Transverse colon (tissue), 4 donors: ENCODE measurements at places on chromosomes 12 and 14. TPM values are rescaled to one million over a fixed set of nuclear protein-coding genes. Genes with fewer than 3 reads are reported as not detected.
A peak's percentile ranks its signal among the peaks of the same experiment; 100 is the strongest.

- H3K27me3 ChIP-seq: no peaks in the 10 kb centered on the region
- no peak overlapping the region for H3K27ac ChIP-seq
- H3K36me3 ChIP-seq: no peaks in the 10 kb centered on the region
- no peak overlapping the region for H3K4me3 ChIP-seq
- DNase-seq: no peak
Observed at GRCh38 chr12:3644104-3644503, 108.8 kb downstream of the CRACR2A start.

GRCh38 chr12:47382305-47382704, 302.5 kb upstream of the AMIGO2 start:
- peaks cover 12% of the 10 kb centered on the region for H3K4me1 ChIP-seq
- no peak for DNase-seq
- H3K4me3 ChIP-seq: no peak overlapping the region
- no peaks in the 10 kb centered on the region for H3K36me3 ChIP-seq
- no peak overlapping the region for H3K27ac ChIP-seq

OVCH1 gene
- not detected for total RNA-seq

GRCh38 chr14:89856871-89857345, 97.6 kb downstream of the EFCAB11 start:
- no peak overlapping the region for H3K27ac ChIP-seq
- no peak overlapping the region for H3K4me3 ChIP-seq
- peaks cover 4% of the 10 kb centered on the region for H3K4me1 ChIP-seq
- no peaks in the 10 kb centered on the region for H3K27me3 ChIP-seq
- H3K36me3 ChIP-seq: no peaks in the 10 kb centered on the region
- DNase-seq: no peak

GRCh38 chr12:54370171-54370730, 6.0 kb upstream of the GPR84 start:
- peak overlapping the region; percentile 49 for H3K4me3 ChIP-seq
- H3K4me1 ChIP-seq: no peaks in the 10 kb centered on the region
- H3K36me3 ChIP-seq: no peaks in the 10 kb centered on the region
- peak; percentile 79 for DNase-seq
- H3K27me3 ChIP-seq: no peaks in the 10 kb centered on the region
- peak overlapping the region; percentile 39 for H3K27ac ChIP-seq

GRCh38 chr14:37232907-37233481, 35.3 kb downstream of the MIPOL1 start:
- no peak overlapping the region for H3K4me3 ChIP-seq
- DNase-seq: no peak
- H3K27me3 ChIP-seq: no peaks in the 10 kb centered on the region
- no peaks in the 10 kb centered on the region for H3K4me1 ChIP-seq

- peaks cover 13% of the 10 kb centered on the region for H3K27me3 ChIP-seq
- H3K4me3 ChIP-seq: no peak overlapping the region
- no peaks in the 10 kb centered on the region for H3K36me3 ChIP-seq
- no peak overlapping the region for H3K27ac ChIP-seq
- DNase-seq: no peak
Observed at GRCh38 chr14:104942586-104942985, 17.9 kb downstream of the PLD4 start.

DNA sequence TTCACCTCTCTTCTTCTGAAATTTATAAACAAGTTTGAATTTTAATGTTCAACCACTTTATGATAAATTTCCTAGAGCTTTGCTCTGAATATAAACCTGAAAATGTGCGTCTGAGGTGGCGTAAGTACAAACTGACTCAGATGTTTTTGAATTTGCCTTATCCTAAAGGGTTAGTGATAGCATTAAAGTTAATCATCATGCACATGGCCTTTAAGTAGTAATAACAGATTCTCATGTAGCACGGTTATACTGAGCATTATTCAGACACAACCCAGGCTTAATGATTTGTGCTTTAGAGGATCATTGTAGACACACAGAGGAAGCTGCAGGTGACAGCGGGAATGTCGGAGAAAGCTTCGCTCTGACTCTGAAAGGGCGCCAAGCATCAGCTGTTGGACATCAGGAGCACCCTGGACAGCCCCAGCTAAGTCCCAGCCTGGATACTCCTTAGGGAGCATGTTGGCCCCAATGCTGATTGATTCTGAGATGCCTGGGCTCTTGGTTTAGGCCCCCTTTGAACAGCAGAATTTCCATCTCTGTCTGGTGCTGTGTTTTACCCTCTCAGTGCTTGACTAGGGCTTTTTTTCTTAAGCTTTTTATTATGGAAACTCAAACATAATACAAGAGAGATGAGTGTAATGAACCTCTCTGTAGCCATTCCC, 91.1 kb downstream of the PLXNC1 start:
- no peaks in the 10 kb centered on the region for H3K36me3 ChIP-seq
- no peak overlapping the region for H3K27ac ChIP-seq
- H3K27me3 ChIP-seq: no peaks in the 10 kb centered on the region

DNA sequence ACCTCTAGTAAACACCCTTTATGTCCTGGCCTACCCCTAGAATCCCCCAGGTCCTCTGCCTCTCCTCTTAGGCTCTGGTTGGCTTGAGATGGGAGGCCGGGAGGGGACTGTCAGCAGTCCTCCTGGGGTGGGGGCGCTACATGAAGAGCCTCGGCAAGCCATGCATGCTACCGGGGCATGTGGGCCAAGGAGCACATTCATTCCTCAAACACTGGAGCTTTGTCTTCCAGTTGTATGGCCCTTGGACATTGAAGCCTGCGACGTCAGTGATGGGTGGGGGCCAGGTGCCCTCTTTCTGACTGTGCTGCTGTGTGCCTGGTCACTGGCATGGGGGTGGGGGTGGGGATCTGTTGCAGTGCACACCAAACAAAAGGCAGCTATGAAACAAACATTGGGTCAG, 15.8 kb upstream of the CELA1 start:
- DNase-seq: no peak
- no peak overlapping the region for H3K4me3 ChIP-seq
- no peaks in the 10 kb centered on the region for H3K36me3 ChIP-seq
- H3K27me3 ChIP-seq: no peaks in the 10 kb centered on the region
- no peaks in the 10 kb centered on the region for H3K4me1 ChIP-seq

KRT72 gene
- total RNA-seq: not detected

ANKS1B gene
- not detected for total RNA-seq

VRK1 gene
- 13.7 TPM for total RNA-seq

DNA sequence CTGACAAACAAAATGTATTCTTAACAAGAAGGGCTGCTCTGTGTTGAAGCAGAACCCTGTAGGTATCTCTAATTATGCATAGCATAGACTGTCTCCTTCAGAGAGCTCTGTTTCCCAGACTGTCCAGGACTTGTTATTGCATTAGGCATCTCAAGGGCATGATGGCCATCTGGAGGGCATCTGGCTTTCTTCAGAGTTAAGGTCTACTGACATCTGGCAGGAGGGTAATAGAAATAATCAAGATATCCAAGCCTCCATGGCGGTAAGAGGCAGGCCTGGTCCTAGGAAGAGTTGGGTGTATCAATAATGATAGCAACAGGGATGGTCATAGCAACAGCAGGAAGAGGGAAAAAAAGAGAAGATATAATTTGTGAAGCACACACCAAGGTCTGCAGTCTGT, 161.2 kb downstream of the TTC8 start:
- no peak overlapping the region for H3K4me3 ChIP-seq
- H3K36me3 ChIP-seq: no peaks in the 10 kb centered on the region
- no peaks in the 10 kb centered on the region for H3K27me3 ChIP-seq
- H3K27ac ChIP-seq: no peak overlapping the region
- no peak for DNase-seq

GRCh38 chr14:54711812-54712464, 145.0 kb downstream of the SAMD4A start:
- peaks cover 30% of the 10 kb centered on the region for H3K4me1 ChIP-seq
- no peaks in the 10 kb centered on the region for H3K36me3 ChIP-seq
- no peak for DNase-seq
- H3K27me3 ChIP-seq: no peaks in the 10 kb centered on the region
- no peak overlapping the region for H3K4me3 ChIP-seq

TMEM229B gene
- total RNA-seq: 3.7 TPM

GRCh38 chr12:116916122-116916521, 5.4 kb downstream of the FBXW8 start:
- H3K27me3 ChIP-seq: no peaks in the 10 kb centered on the region
- DNase-seq: no peak
- H3K4me1 ChIP-seq: peaks cover 10% of the 10 kb centered on the region
- H3K4me3 ChIP-seq: no peak overlapping the region
- no peak overlapping the region for H3K27ac ChIP-seq

ATP5MC2 gene
- total RNA-seq: 355 TPM

DNA sequence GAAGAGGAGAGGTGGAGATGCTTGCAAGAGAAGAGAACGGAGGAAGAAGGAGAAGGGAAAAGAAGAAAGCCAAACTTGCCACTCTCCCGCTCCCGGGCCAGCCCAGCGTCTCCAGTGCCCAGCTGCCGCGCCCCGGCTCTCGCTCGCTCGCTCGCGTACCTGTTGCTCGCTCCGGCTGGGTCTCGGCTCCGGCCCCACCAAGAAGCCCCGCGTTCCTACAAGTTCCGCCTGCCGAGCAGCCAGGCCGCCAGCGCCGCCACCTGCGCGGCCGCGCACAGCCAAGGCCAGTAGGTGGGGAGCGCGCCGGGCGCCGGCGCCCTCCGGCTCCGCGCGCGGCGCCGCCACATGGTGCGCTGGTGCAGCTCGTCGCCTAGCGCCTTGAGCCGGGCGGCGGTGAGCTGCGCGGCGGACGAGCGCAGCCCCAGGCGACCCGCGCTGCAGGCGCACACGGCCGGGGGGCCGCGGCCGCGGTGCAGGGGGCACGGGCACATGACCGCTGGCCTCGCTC, 370 bp downstream of the HRK start:
- peak; percentile 24 for DNase-seq
- H3K4me1 ChIP-seq: peaks cover 31% of the 10 kb centered on the region
- H3K4me3 ChIP-seq: peak overlapping the region; percentile 9
- no peak overlapping the region for H3K27ac ChIP-seq
- no peaks in the 10 kb centered on the region for H3K36me3 ChIP-seq

SPX gene
- total RNA-seq: not detected

DNA sequence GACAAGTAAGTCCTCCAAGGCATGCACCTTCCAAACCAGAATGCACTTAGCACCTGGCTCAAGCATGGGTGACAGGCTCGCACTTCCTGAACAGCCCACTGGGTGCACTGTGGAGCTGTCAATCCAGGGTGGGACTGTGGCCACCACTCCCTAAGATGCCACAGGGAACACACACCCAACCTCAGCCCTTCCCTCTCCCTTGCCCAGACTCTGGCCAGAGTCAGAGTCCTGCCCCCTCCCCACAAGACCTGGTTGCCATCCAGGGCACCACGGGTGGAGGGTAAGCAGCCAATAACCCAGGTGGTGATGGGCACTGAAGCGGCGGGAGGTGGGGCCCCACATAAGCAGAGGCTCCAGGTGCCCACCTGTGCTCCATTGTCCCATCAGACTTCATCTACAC, 160.6 kb downstream of the MYRFL start:
- no peaks in the 10 kb centered on the region for H3K36me3 ChIP-seq
- peak; percentile 63 for DNase-seq
- H3K4me3 ChIP-seq: no peak overlapping the region
- peak overlapping the region; percentile 36 for H3K27ac ChIP-seq

GRCh38 chr14:94341656-94342333, 18.7 kb upstream of the SERPINA6 start:
- no peak overlapping the region for H3K4me3 ChIP-seq
- H3K27ac ChIP-seq: peak overlapping the region; percentile 56
- no peaks in the 10 kb centered on the region for H3K36me3 ChIP-seq
- DNase-seq: no peak
- peaks cover 29% of the 10 kb centered on the region for H3K4me1 ChIP-seq

GRCh38 chr12:106118381-106119130, 20.2 kb downstream of the NUAK1 start:
- no peaks in the 10 kb centered on the region for H3K27me3 ChIP-seq
- DNase-seq: no peak
- H3K27ac ChIP-seq: no peak overlapping the region
- H3K4me1 ChIP-seq: peaks cover 11% of the 10 kb centered on the region
- no peaks in the 10 kb centered on the region for H3K36me3 ChIP-seq

- H3K27me3 ChIP-seq: no peaks in the 10 kb centered on the region
- peak overlapping the region; percentile 76 for H3K27ac ChIP-seq
- no peaks in the 10 kb centered on the region for H3K36me3 ChIP-seq
- H3K4me1 ChIP-seq: peaks cover 22% of the 10 kb centered on the region
- no peak for DNase-seq
- H3K4me3 ChIP-seq: no peak overlapping the region
Observed at GRCh38 chr12:50934371-50934851, 17.9 kb upstream of the HIGD1C start.
